ENCODE measurements at places on chromosomes 13 and 19. TPM values are rescaled to one million over a fixed set of nuclear protein-coding genes. Genes with fewer than 3 reads are reported as not detected.
A peak's percentile ranks its signal among the peaks of the same experiment; 100 is the strongest.

The LRRC25 gene
- total RNA-seq: 1.5 TPM

The DCLK1 gene
- total RNA-seq: 0.68 TPM

The PRR19 gene
- 1.5 TPM for total RNA-seq

GRCh38 chr13:39571502-39572092, 31.4 kb downstream of the LHFPL6 start:
- H3K27ac ChIP-seq: no peak overlapping the region
- DNase-seq: peak; percentile 45
- H3K4me3 ChIP-seq: no peak overlapping the region
- H3K27me3 ChIP-seq: no peaks in the 10 kb centered on the region

The KLK6 gene
- not detected for total RNA-seq

The MAP1S gene
- total RNA-seq: 42.5 TPM

The CEACAM16 gene
- not detected for total RNA-seq

The PTH2 gene
- not detected for total RNA-seq

- H3K36me3 ChIP-seq: no peaks in the 10 kb centered on the region
- no peak overlapping the region for H3K4me3 ChIP-seq
- H3K27me3 ChIP-seq: no peaks in the 10 kb centered on the region
- H3K4me1 ChIP-seq: no peaks in the 10 kb centered on the region
- no peak for DNase-seq
- H3K27ac ChIP-seq: no peak overlapping the region
These were observed 7.6 kb downstream of the MBD3L2B start for GRCh38 chr19:7013678-7014077.

GRCh38 chr19:42270346-42271044, 1.4 kb downstream of the CIC start:
- H3K27me3 ChIP-seq: no peaks in the 10 kb centered on the region
- DNase-seq: peak; percentile 72
- H3K4me3 ChIP-seq: no peak overlapping the region

DNA sequence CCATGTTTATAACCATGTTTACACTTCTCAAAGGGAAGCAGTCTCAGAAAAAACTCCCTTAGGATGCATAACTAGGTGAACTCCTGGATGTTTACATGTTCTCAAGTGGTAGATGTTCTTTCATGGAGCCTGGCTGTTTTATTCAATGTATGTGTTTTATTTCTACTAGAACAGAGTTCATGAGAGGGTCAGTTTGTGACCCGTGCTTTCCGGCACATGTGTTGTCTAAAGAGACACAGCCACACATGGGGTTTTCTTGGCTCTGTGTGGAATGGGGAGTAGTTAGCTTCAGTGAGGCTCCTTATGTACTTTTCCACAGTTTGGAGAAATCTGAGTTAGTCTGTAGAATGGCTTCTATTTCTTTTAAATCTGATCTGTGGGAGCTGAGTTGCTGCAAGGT, 60.9 kb downstream of the ATP8A2 start:
- H3K27ac ChIP-seq: no peak overlapping the region
- no peak for DNase-seq
- no peaks in the 10 kb centered on the region for H3K36me3 ChIP-seq
- H3K27me3 ChIP-seq: no peaks in the 10 kb centered on the region

- peaks cover 4% of the 10 kb centered on the region for H3K4me1 ChIP-seq
- no peaks in the 10 kb centered on the region for H3K36me3 ChIP-seq
- no peaks in the 10 kb centered on the region for H3K27me3 ChIP-seq
These were observed 350.9 kb downstream of the FOXO1 start for GRCh38 chr13:40315416-40316064.

DNA sequence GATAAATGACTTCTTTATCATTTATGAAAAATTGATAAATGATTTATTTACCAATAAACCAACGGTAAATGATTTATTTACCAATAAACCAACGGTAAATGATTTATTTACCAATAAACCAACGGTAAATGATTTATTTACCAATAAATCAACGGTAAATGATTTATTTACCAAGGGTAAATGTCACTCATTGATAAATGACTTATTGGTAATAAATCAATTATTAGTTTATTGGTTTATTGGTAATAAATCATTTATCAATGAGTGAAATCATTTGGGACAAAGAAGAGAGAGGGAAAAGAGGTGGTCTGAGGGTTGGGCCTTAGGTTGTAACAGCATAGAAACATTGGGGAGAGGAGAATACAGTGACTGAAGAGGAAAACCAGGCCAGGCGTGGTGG, 21.5 kb downstream of the VAV1 start:
- H3K36me3 ChIP-seq: no peaks in the 10 kb centered on the region
- H3K27ac ChIP-seq: no peak overlapping the region
- H3K4me3 ChIP-seq: no peak overlapping the region
- H3K27me3 ChIP-seq: no peaks in the 10 kb centered on the region

The ZNF497 gene
- total RNA-seq: 1.3 TPM

The IGFL2 gene
- not detected for total RNA-seq

GRCh38 chr19:15234431-15235130, 2.3 kb upstream of the EPHX3 start:
- H3K27ac ChIP-seq: no peak overlapping the region
- H3K36me3 ChIP-seq: peaks cover 38% of the 10 kb centered on the region
- DNase-seq: no peak
- H3K4me1 ChIP-seq: peaks cover 8% of the 10 kb centered on the region
- peaks cover 6% of the 10 kb centered on the region for H3K27me3 ChIP-seq
- H3K4me3 ChIP-seq: no peak overlapping the region

DNA sequence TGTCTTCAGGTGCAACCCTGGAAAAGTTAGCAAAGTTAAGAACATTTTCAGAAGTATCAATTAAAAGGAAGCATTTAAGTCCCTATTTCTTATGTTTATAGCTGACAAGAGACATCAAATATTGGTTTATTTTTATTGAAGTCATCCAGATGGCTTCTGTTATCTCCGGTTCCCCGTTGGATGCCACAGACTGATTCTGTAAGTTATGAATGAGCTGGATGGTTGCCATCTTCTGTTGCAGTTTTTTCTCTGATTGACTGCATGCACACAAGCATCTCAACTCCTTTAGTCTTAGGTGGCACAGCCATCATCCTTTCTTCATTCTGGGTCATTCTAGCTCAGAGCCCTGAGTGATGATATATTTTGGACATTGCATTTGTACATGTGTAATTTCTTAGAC, 10.6 kb upstream of the OXGR1 start:
- H3K36me3 ChIP-seq: no peaks in the 10 kb centered on the region
- peaks cover 2% of the 10 kb centered on the region for H3K4me1 ChIP-seq
- DNase-seq: no peak
- H3K4me3 ChIP-seq: no peak overlapping the region
- no peaks in the 10 kb centered on the region for H3K27me3 ChIP-seq

The POGLUT2 gene
- total RNA-seq: 5.9 TPM

DNA sequence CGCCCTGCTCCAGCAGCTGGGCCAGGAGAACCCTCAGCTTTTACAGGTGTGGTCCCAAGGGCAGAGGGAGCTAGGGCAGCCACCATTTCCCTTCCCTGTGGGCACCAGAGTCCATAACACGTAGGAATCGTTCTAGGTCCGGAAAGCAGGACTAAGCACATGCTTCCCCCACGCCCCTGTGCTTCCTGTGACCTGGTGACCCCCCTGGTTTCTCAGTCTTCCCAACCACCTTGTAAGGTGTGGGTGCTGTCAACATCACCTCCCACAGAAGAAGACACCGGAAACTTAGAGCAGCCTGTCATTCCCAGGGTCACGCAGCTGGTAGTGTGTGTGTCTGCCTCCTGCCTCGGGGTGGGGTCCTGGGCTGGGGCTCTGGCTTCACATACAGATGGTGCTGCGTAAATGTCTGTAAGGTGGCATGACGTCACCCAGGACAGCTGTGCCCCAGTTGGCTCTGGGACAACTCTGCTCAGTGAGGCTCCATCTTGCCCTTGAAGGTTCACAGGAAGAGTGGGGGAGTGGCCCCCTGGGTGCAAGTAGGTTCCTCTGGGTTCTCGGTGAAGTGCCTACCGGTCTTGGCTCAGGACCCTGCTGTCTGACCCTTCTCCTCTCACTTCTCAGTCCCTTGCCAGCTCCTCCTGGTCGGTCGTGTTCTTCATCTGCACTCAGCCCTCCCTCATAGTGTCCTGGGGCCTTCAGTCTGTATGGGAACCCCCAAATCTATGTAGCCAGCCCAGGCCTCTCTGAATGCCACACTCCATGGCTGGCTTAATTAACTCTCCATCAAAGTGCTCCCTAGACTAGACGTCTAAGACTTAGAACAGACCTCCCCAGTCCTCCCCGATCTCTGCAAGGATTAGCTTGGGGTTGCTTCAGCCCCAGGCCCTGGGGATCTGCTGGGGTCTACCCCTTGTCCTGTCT, 4.0 kb downstream of the RAD23A start:
- H3K36me3 ChIP-seq: peaks cover 69% of the 10 kb centered on the region
- no peak for DNase-seq
- H3K4me3 ChIP-seq: no peak overlapping the region
- no peaks in the 10 kb centered on the region for H3K27me3 ChIP-seq
- peaks cover 41% of the 10 kb centered on the region for H3K4me1 ChIP-seq

DNA sequence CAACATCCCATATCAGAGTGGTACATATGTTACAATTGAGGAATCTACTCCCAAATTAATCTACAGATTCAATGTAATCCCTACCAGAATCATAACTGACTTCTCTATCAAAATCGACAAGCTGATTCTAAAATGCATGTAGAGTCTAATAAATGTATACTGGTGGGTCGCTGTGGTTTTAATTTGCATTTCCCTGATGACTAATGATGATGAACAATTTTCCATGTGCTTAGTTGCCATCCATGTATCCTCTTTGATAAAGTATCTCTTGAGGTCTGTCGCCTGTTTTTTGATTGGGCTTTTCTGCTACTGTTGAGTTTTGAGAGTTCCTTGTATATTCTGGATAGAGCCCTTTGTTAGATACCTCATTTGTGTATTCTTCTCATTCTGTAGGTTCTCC, 43.8 kb downstream of the KLF12 start:
- H3K4me3 ChIP-seq: no peak overlapping the region
- no peaks in the 10 kb centered on the region for H3K4me1 ChIP-seq
- H3K36me3 ChIP-seq: no peaks in the 10 kb centered on the region
- no peak overlapping the region for H3K27ac ChIP-seq
- H3K27me3 ChIP-seq: no peaks in the 10 kb centered on the region

The SLC5A5 gene
- total RNA-seq: not detected

GRCh38 chr19:2057484-2058469, 6.7 kb upstream of the MKNK2 start:
- no peak overlapping the region for H3K27ac ChIP-seq
- peak; percentile 33 for DNase-seq
- no peaks in the 10 kb centered on the region for H3K27me3 ChIP-seq
- peaks cover 45% of the 10 kb centered on the region for H3K4me1 ChIP-seq
- no peaks in the 10 kb centered on the region for H3K36me3 ChIP-seq

The BORA gene
- total RNA-seq: 2.3 TPM

The AP2A1 gene
- total RNA-seq: 59.8 TPM

GRCh38 chr19:43380008-43380407, 26.5 kb downstream of the CD177 start:
- H3K4me3 ChIP-seq: no peak overlapping the region
- no peaks in the 10 kb centered on the region for H3K4me1 ChIP-seq
- H3K27ac ChIP-seq: no peak overlapping the region
- DNase-seq: no peak
- H3K27me3 ChIP-seq: no peaks in the 10 kb centered on the region

The C19orf33 gene
- 2.9 TPM for total RNA-seq

GRCh38 chr13:29323954-29324353, 271.5 kb downstream of the SLC7A1 start:
- no peak overlapping the region for H3K4me3 ChIP-seq
- H3K27ac ChIP-seq: no peak overlapping the region
- H3K4me1 ChIP-seq: no peaks in the 10 kb centered on the region

GRCh38 chr13:109479534-109479933, 306.8 kb downstream of the IRS2 start:
- H3K4me1 ChIP-seq: peaks cover 14% of the 10 kb centered on the region
- H3K27ac ChIP-seq: peak overlapping the region; percentile 94
- no peak overlapping the region for H3K4me3 ChIP-seq
- no peaks in the 10 kb centered on the region for H3K27me3 ChIP-seq

DNA sequence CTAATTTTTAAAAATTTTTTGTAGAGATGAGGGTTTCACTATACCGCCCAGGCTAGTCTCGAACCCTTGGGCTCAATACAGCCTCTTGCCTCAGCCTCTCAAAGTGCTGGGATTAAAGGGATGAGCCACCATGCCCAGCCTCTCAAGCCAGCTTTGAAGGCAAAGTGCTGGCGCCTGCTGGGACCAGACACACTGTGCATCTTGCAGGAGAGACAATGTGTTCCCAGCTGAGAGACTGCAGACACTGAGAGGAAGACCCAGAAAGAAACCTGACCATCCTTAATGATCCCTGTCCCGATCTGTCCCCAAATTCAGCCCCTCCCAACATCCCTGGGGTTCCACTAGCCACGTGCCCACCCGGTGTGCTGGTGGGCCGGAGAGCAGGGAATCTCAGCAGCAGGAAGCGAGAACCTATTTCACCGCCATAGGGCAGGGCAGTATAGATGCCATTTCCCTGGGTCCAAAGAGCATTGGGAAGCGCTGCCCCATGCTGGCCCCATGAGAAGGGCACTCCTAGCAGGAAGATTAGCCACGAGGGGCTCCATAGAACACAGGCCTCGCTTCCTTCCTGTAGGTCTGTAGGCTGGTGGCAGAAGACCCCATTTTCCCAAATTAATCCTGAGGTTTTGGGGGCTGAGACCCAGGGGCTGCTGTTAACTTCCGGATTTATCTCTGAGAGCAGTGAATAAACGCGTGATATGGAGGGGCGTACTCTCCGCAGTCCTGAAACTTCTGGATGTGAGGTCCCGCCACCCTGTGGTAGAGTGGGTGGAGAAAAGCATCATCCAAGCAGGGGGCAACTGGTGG, 968 bp downstream of the RAVER1 start:
- peak overlapping the region; percentile 93 for H3K27ac ChIP-seq
- peaks cover 17% of the 10 kb centered on the region for H3K4me1 ChIP-seq
- H3K36me3 ChIP-seq: no peaks in the 10 kb centered on the region
- H3K27me3 ChIP-seq: no peaks in the 10 kb centered on the region

The CCDC169 gene
- total RNA-seq: 2.2 TPM

The ZNF285 gene
- total RNA-seq: 3.6 TPM

The MCEMP1 gene
- 0.61 TPM for total RNA-seq

DNA sequence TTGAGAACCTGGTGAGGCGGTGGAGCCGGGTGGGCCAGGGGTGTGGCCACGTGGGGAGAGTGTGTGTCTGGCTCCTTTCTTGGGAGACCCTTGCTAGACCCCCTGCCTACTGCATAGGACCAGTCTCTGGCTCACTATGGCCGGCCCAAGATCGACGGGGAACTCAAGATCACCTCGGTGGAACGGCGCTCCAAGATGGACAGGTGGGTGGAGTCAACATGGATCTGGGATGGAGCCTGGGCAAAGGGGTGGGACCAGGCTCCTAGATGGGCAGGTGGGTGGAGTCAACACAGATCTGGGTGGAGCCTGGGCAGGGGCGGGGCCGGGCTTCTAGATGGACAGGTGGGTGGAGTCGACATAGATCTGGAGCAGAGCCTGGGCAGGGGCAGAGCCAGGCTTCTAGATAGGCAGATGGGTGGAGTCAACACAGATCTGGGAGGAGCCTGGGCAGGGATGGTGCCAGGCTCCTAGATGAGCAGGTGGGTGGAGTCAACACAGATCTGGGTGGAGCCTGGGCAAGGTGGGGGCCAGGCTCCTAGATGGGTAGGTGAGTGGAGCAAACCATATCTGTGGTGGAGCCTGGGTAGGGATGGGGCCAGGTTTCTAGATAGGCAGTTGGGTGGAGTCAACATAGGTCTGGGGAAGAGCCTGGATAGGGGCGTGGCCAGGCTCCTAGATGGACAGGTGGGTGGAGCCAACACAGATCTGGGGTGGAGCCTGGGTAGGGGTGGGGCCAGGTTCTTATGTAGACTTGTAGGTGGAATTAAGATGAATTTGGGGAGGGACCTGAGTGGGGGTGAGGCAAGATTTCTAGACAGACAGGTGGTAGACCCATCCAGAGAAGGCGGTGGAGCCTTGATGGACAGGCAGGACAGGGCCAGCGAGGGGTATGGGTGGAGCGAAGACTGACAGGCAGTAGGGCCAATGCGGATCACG, 56.5 kb downstream of the VAV1 start:
- no peaks in the 10 kb centered on the region for H3K27me3 ChIP-seq
- no peak for DNase-seq
- H3K27ac ChIP-seq: no peak overlapping the region
- no peaks in the 10 kb centered on the region for H3K4me1 ChIP-seq
